ENCODE measurements at places on chromosomes 11 and 22. TPM values are rescaled to one million over a fixed set of nuclear protein-coding genes. Genes with fewer than 3 reads are reported as not detected.

DNA sequence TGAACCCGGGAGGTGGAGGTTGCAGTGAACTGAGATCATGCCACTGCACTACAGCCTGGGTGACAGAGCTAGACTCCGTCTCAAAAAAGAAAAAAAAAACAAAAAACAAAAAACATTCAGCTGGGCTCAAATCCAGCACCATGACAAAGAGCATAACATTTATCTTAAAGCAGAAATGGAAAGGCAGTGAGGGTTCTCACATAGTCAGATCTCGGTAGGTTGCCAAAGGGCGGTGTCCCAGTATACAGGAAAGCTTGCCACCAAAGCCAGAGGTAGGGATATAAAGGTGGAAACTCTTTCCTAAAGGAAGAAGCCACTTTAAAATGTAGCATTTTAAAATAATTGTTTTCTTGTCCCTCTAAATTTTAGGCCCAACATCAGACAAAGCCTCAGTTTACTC, 22.4 kb upstream of the CAPRIN1 start:
- no peak for DNase-seq

DNA sequence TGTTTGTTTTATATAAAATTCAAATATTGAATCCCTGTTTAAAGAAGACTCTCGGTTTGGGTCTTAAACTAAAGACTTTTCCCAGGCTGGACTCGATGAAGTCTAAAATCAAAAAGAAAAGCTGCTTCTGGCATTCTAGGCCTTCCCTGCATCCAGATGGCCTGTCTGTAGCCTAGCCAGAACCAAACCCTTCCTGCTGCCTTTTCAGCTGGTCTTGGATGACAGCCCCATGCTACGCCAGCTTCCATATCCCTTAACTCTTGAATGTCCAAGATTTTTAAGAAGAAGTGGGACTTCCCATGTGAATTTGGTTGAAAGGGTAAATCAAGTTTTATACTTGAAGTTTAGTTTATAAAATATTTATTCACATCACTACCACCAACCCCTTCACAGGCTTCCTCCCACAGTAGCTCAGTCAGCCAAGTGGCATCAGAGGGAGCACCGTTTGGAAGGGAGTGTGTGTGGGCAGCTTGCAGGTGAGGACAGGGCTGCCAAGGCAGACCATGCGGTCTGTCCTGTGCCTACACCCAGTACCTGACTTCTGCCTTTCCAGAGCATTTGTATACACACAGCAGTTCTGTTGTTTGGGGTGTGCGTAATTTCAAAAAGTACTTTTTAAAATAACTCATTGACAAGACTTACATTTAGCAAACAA, 18.2 kb upstream of the PSMA1 start:
- no peak for DNase-seq

DNA sequence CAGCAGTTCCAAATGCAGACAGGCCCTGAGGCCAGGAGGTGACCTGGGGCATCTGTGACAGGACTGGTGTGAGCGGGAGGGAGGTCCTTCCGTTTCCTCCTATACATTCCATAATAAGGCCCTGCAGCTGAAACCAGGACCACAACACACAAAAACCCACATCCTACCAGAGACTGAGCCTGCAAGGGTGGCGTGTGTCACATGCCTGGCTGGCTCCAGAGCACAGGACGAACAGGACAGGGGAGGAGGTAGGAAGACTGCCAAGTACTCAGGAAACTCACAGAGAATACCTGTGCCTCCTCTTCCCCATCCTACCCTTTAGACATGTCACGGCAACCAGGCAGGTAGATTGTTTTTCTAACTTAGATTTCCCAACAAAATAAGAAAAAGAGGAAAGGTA, 103.9 kb downstream of the ARL14EP start:
- no peak for DNase-seq

DNA sequence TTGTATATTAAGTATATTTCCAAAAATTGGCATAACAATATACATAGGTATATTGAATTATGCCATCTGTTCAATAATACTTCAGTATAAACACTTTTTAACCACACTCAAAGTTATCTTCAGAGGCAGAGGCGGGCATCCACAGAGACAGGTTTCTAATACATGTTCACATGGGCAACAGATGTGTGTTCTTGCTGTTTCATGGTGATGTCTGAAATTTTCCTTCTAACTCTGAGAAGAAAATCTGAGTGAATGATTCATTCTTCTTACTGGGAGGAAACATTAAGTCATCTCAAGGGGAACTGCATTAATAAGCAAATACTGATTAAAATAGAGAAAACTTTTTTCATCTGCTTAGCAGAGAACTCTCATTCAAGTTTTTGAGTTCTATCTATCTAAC, 1074.5 kb downstream of the LRRC4C start:
- no peak for DNase-seq

DNA sequence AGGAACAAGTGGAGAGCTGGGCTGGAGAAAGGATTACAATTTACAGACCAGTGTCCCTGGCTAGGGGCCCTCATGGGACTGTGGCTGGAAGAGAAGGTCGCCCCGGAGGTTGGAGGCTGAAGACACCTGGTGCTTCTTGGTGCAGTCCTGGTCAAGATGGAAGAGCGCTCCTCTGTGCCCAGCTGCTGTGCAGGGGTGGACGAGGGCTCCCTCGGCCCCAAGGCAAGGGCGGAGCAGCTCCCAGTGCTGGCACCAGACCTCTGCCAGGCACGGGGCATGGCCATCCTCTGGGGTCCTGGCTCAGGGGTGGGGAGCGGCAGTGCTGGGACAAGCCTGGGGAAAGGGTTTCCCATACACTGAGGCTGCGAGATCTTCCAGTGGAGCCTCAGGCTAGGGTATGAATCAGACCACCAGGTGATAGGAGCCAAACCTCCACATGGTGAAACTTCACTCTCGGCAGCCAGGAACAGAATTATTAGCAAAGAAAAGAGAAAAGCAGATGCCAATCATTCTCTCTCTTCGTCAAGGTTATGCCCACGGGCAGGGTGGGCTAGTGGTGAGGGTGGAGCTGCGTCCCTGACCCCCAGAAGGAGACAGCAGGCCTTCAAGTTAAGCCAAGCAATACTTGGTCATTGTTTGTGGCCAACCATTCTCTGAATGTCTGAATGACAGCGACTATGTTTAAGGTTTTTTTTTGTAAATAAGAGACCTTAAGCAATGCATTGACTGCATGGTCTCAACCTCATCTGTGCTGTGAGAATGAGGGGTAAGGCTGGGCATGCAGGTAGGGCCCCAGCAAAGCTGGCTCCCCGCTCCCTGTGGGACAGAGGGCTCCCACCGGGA, 32.1 kb downstream of the PPM1F start:
- DNase-seq, result no peak

DNA sequence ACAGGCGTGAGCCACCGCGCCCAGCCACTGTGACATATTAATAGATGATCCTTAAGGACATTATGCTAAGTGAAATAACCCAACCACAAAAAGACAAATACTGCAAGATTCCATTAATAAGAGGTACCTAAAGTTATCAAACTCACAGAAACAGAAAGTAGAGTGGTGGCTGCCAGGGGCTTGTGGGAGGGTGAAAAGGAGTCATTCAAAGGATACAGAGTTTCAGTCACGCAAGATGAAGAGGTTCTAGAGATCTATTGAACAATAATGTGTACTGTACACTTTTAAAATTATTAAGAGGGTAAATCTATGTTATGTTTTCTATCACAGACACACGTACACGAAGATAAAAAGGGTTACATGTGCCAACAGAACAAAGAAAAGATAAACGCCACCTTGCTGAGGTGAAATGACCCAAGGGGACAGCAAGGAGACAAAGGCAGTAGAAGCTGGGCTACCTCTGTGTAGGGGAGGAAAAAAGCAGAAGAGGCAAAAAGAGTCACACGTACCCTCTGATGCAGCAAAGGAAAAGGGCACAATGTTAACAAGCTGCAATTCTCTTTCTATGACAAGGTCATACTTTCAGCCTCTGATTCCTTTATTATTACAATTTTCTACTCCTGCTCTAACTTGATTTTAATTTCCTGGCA, 65.3 kb downstream of the AMBRA1 start:
- DNase-seq, result no peak

DNA sequence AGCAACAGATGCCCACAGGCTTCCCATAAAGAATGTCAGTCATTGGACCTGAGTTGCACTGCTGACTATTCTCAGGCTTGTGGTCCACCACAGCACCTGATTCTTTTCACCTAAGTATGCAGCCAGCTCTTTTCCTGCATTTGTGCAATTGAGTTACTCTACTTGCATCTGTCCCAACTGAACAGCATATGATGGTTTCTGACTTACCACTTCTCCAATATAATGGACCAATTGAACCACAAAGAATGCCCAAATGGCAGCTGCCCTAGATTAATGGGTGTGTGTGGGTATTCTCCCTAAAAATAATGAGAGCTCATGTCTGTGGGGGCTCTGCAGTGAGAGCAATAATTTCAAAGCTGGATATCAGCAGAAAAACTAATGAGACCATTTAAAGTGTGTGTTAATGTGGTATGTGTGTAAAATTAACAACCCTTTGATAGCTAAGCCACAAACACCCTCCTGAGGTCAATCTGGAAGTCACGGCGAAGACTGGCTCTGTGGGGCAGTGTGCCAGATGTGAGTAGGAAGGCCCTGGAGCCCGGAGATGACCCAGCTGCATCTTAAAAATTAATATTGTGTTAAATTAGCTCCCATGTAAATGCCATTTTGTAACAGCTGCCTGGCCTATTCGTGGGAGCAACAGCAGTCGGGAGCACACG, 43.8 kb downstream of the SC5D start:
- no peak for DNase-seq

DNA sequence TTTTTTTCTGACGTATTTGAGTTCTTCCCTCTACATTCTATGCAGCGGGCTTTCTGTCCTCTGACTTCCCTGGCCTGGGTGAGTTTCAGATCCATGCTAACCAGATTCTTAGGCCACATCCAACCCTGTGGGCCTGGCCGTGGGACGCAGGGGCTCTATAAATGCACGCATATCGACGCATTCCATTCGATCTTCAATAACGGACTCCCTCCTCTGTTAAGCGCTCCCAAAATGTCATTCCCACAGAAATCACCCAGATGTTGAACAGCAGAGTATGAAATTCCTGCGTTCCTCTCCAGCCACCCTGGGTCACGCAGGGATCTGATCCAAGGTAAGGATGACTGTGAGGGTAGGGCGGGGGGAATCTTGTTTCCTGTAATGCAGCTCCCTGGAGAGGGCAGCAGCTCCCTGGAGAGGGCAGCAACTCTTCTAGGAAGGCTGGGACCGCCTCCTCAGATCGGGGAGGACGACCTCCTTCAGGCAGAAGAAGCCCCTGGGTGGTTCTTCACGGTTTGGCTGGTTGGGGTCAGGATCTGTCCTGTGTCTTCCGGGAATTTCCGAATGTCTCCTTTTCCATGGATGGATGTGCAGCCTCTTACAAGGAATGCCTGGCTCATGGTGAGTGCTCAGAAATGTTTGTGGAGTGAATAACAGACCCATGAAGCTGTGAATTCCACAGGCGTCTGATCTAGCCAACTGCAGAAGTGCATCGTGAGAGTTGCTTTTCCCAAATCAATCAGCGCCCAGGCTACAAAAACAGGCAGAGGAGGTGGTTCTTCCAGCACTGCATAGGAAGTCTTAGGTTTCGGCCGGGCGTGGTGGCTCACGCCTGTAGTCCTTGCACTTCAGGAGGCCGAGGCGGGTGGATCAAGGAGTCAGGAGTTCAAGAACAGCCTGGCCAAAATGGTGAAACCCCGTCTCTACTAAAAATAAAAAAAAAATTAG, 12.2 kb downstream of the MRGPRD start:
- DNase-seq, result peak; percentile 61

GRCh38 chr11:106101819-106102218, 24.4 kb downstream of the AASDHPPT start:
- no peak for DNase-seq

- DNase-seq, result no peak
Measured at GRCh38 chr22:42134100-42135020, 3.8 kb upstream of the CYP2D6 start.

- no peak for DNase-seq
Measured at GRCh38 chr11:45362636-45363035, 76.5 kb upstream of the SYT13 start.

SLC1A2 gene
- polyA plus RNA-seq, result 0.60 TPM

ANO9 gene
- polyA plus RNA-seq, result 123 TPM

SYT12 gene
- 0.92 TPM for polyA plus RNA-seq

CXCR5 gene
- polyA plus RNA-seq, result 11.5 TPM

All from sigmoid colon (tissue), 7 donors.